ENCODE measurements at places on chromosomes 1 and 21. TPM values are rescaled to one million over a fixed set of nuclear protein-coding genes. Genes with fewer than 3 reads are reported as not detected.

GRCh38 chr1:149916193-149916897, 1.3 kb downstream of the SV2A start:
- DNase-seq: no peak

NES gene
- total RNA-seq: 78.8 TPM

DNA sequence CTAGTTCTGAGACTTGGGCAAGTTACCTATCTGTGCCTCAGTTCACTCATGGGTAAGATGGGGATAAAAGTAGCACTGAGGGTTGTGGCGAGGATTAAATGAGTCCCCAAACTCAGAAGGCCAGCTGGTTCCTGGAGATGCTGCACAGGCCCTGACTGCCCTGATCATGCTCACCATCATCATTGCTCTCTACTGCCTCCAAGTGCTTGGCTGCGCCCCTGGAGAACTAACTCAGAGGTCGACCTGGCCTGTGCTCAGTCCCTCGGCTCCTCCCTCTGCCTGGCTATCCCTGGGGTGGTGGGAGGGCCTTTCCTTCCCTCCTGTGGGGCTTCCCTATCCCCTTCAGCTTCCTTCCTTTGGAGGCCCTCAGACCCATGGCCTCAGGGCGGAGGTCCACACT, 5.6 kb downstream of the SLC5A9 start:
- no peak for DNase-seq

TMPRSS2 gene
- not detected for total RNA-seq

DENND2C gene
- total RNA-seq: 2.9 TPM

S100A8 gene
- not detected for total RNA-seq

- DNase-seq: peak; percentile 55
Measured at GRCh38 chr21:23162198-23162946, 2164.2 kb downstream of the NCAM2 start.

GPA33 gene
- not detected for total RNA-seq

GRCh38 chr1:38785285-38786039, 74.1 kb downstream of the RRAGC start:
- no peak for DNase-seq

DNA sequence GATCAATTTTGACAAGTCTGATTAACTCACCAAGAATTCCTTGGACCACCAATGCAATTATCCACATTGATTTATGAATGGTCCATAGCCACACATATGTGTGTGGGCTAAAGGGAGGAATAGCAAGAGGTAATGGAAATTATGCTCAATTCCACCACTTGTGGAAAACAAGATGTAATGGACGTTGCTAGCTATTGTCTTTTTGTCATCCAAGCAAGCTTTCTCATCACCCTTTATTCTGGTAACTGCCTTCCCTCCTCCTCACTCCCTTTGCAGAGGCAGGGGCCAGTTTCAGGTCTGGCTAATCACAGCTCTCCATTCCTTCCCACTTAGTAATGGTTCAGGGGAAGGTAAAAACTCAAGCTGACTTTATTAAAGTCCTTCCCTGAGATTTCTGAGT, 24.7 kb upstream of the RAB3GAP2 start:
- DNase-seq: no peak

- peak; percentile 84 for DNase-seq
Measured at GRCh38 chr1:51661081-51661518, 44.2 kb downstream of the OSBPL9 start.

DNA sequence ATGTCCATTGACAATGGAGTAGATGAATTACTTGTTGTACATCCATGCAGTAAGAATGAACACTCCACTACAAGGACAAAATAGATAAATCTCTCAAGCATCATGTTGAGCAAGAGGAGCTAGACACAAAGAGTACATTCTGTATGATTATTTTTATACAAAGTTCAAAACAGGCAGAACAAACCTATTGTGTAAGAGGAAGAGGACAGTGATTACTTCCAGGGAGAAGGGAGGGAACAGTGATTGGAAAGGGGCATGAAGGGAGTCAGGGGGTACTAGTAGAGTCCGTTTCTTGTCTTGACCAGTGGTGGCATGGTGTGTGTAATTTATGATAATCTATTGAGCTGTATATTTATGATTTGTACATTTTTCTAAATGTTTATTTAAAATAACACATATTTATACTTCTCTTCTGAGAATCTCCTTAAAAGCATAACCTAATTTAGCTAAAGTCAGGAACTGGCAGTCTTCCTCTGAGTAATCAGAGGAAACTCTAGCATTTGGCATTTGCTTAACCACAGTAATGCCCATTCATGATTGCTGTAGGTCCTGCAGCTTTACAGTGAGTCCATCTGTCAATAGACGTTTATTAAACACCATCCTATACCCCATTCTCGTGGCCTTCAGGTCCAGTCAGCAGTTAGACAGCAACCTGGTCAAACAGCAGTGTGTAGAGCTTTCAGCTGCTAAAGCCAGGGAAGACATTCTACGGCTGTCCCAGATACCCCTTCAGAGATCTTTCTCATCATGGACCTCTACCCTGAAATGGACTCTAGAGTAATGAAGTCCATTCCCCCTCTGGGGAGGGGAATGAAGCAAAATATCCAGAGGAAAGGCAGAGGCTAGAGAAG, 114.1 kb upstream of the GALNT2 start:
- no peak for DNase-seq

- peak; percentile 95 for DNase-seq
Measured at GRCh38 chr21:45319461-45320211, 31.9 kb upstream of the POFUT2 start.

DNA sequence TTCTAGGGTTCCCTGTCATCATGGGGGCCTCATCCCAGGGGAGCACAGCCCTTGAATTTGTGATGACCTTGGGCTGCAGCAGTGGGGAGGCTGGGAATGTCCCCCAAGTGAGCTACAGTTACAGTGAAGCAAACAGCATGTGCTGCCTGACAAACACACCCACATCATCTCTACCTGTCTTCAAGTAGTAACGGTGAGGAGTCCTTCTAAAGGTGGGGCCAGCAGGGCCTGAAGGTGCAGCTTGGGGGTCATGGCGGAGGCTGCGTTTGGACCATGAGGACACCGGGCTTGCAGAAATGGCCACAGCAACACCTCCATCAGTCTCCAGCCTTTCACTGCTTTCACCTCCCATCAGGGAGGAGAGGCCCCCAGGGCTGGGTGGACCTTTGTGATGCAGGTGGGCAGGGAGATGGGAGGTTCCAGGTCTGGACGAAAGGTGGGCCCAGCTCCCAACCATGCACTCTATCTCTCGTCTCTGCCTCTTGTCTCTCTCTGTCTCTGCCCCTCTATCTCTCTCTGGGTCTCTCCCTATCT, 55.7 kb downstream of the WNT9A start:
- no peak for DNase-seq

DPM3 gene
- 41.4 TPM for total RNA-seq

- peak; percentile 43 for DNase-seq
Measured at GRCh38 chr1:32151319-32151787, 28.1 kb upstream of the TXLNA start.

- peak; percentile 73 for DNase-seq
Measured at GRCh38 chr1:41812453-41812852, 106.3 kb downstream of the HIVEP3 start.

TGFBR3 gene
- total RNA-seq: 33.2 TPM

SPRR5 gene
- total RNA-seq: not detected

- DNase-seq: no peak
Measured at GRCh38 chr1:237795558-237795957, 95.2 kb downstream of the ZP4 start.

CHI3L1 gene
- total RNA-seq: not detected

GRCh38 chr1:11531314-11531870, 52.4 kb downstream of the DISP3 start:
- DNase-seq: no peak

- no peak for DNase-seq
Measured at GRCh38 chr21:39980241-39980820, 113.1 kb downstream of the PCP4 start.

- DNase-seq: no peak
Measured at GRCh38 chr1:170560681-170561285, 28.8 kb downstream of the GORAB start.

DNA sequence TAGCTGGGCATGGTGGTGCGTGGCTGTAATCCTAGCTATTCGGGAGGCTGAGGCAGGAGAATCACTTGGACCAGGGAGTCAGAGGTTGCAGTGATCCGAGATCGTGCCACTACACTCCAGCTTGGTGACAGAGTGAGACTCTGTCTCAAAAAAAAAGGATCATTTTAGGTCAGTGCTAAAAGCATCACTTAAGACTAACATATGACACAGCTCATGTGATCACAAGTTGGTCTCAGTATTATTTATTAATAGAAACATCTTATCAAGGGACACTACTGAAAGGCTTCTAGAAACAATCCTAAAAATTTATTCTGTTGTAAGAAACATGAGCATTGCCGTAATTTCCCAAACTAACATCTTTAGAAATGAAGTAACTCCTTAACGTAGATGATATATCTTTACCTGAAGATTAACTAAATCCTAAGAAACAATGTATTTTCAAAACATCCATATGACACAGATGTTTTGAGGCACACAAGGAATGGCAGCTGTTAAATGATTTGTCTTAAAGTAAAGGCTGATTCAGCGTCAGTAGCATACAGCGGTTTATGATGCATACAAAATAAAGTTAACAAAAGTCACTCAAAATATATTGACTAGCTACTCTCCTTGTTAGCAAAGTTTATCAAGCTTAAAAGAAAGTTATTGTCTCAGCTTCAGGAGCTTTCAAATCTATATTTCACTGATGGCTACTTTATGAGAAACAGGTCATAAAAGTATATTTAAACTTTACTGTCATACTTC, 2.6 kb downstream of the NIBAN1 start:
- DNase-seq: no peak

MYBPH gene
- not detected for total RNA-seq

- no peak for DNase-seq
Measured at GRCh38 chr1:187840557-187840956, 1011.8 kb downstream of the PLA2G4A start.

METTL13 gene
- total RNA-seq: 32.2 TPM

PPIAL4G gene
- total RNA-seq: not detected

DNAJC28 gene
- total RNA-seq: 2.6 TPM

DNA sequence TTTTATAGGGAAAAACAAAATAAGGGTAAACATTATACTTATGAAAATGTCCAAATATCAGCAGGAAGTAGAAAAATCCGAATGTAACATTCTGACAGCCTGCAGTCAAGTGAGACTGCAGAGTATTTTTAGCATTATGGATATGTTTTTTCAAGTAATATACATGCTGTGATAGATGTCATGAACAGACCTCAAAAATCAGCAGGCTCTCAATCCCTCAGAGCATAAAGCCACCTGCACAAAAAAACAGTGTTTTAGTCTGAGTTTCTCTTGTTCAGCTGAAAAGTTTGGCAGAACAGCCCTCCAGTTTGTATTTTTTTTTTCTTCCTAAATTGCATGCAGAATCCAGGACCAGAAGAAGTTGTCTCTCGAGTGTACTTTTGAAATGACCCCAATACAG, 219.1 kb upstream of the FMN2 start:
- DNase-seq: no peak

AADACL4 gene
- total RNA-seq: not detected

GRCh38 chr1:65393347-65393746, 27.1 kb upstream of the LEPR start:
- DNase-seq: peak; percentile 82

- peak; percentile 75 for DNase-seq
Measured at GRCh38 chr1:169809370-169810095, 14.8 kb upstream of the METTL18 start.

TRIM46 gene
- total RNA-seq: 4.7 TPM

DNA sequence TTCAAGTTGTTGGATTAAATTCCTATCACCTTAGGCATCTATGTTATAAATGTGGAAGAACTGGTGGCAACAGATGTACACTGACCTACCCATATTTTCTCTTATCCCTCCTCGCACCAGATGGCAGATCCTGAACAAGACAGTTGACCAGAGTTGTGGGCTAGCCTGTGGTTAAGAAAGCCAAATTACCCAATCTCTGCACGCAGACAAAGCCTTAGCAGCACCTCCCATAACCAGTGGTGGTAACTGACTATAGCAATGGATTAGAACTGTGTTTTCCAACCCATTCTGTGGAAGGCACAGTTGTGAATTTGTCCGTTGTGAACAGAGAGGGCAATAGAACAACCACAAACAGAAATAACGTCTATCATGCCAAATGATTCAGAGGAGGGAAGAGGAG, 20.6 kb downstream of the ABCB10 start:
- no peak for DNase-seq

CACNA1S gene
- not detected for total RNA-seq

SLC30A1 gene
- 65.2 TPM for total RNA-seq

DNA sequence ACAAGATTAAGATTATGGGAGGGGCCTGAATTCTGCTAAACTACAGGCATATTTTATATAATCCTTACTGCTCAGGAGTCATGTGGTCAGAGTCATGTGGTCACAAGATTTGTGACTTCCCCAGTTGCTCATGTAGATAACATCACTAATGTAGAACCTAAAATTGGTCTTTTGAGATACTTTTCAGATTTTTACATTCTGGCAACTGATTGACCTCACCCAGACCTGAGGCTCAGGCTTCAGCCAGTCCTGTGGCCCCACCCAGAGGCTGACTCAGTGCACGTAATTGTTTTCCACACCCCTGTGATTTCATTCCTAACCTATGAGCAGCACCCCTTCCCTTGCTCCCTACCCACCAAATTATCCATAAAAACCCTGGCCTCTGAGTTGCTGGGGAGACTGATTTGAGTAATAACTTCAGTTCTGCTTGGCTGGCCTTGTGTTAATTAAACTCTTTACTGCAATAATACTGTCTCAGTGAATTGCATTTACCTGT, 41.7 kb upstream of the ZNF326 start:
- peak; percentile 62 for DNase-seq

DNA sequence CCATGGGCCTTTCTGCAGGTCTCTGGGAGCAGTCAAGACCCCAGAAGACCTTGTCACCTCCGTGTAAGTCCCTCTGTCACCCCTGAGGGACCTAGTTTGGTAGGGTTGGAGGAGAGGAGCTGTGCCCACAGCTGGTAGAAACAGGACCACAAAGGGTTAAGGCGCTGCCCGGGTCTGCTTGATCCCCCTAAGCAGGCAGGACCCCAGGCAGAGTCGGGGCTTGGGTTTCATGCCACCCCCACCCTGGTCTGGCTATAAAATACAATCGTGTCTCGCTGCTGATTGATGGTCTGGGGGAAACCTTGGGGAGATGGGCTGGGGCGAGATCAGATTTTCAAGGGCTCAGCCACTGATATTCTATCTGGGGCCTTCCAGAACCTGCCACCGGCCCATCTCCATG, 50.9 kb downstream of the TAS1R2 start:
- DNase-seq: no peak

DNA sequence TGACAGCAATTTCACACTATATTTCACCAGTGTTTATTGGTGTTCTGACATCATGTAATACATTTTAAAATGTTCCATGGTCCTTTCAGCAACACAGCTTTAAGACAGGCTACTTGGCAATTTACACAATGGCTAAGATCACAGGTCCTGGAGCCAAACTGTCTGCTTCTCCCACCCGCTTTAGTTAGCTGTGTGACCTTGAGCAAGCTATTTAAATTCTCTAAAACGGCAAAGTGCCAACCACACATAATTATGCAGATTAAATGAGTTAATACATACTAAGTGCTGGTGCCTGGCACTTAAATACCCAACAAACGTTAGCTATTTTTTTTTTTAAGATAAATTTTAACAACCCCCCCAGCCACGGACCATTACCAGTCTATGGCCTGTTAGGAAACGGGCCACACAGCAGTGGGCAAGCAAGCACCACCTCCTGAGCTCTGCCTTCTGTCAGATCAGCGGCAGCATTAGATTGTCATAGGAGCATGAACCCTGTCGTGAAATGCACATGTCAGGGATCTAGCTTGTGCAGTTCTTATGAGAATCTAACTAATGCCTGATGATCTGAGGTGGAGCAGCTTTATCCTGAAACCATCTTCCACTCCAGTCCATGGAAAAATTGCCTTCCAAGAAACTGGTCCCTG, 26.9 kb downstream of the SOD1 start:
- DNase-seq: no peak

Data from dermis blood vessel endothelial cell (primary cell).